Myocyte (in vitro differentiated cells): ENCODE measurements at places on chromosomes 1 and 21.

- DNase-seq = no peak
These were observed 88.4 kb upstream of the PROX1 start for GRCh38 chr1:213899413-213899812.

DNA sequence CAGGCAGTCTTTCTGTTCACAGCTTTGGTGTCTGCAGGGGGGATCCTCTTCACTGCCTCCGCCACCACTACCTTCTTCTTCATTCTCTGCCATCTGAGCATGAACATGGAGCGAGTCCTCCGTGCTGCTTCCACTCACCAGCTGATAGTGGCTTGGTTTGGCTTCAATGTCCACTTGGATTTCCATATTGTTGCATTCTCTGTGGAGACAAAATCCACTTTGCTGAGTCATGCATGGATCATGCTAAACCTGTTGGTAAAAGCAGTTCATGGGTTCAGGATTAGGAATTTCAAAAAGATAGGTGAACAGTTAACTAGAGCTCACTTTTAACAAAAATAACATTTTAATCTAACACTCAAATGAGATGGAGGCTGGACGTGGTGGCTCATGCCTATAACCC is 27.5 kb downstream of the RNF19B start:
- no peak for DNase-seq

GRCh38 chr1:119862276-119862675 is 34.0 kb downstream of the ADAM30 start:
- DNase-seq = no peak

GRCh38 chr1:1630965-1631781 is 800 bp upstream of the MMP23B start:
- DNase-seq = no peak

DNA sequence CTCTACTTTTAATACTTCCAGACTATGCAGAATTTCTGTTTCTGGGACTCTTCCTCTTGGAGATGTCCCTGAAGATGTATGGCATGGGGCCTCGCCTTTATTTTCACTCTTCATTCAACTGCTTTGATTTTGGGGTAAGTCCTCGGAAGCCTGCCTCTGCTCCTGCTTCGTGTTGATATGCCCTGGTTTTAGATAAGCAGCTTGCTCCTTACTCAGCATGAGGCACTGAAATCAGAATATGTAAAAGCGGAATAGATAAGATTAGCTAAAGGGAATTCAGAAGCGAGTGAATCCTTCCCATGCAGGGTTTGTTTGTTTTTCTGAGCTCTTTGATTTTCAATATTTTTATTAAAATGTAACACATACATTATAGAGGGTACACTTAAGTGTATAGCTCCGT is 234.7 kb downstream of the CACNA1E start:
- DNase-seq = no peak

DNA sequence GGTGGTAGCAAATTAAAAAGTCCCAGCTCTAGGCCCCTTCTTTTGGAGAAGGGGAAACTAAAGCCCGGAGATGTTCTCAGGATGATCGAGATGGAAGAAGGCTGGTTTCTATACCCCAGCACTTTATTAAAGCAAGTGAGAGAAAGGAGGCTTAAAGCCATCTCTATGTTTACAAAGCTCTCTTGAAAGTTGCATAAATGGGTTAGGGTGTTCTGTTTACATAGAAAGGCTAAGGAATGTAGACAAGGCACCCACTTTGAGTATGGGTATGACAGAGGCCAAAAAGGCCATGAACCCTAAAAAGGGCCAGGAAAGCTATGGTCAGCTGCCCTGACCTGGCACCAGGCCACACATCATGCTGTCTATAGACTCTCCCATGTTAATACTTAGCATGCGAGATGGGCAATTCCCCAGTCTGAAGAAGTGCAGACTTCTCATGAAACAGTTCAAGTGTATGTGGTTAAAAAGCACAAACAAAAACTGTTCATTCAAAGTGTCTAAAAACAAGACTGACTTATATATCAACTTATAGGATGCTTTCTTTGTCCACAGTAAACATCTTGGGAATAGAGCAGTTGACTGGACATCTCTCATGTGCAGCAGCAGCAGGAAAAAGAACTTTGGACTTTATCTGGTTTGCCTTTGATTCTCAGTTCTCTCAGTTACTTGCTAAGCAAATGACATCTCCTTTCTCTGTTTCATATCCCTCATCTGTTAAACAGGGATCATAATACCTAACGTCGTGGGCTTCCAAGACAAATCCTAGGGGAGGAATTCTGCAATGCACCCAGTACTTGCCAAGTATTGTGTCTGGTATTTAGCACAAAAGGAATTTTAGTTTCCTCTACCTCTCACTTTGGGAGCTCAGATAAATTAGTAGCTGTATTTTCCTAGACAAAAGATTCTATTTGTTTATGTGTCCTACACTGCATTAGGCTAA is 521.6 kb downstream of the PLPP3 start:
- no peak for DNase-seq

DNA sequence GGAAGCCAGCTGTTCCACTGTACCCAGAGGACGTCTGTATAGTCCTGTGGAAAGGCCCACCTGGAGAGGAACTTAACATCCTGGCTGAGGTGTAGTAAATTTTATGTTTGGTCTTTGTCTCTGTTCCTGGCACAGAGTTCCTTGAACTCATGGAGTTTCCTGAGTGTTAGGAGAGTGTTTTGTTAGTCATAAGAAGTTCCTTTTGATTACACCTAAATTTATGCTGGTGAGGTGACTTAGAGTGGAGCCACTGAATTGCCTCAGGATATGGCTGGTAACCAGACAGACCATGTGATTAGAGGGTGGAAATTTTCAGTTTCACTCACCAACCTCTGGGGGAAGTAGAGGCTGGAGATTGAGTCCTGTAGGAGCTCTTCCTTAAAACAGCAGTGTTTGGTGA is 57.9 kb downstream of the RASAL2 start:
- no peak for DNase-seq
